ENCODE measurements at places on chromosomes 7 and 10. TPM values are rescaled to one million over a fixed set of nuclear protein-coding genes. Genes with fewer than 3 reads are reported as not detected.

The TFR2 gene
- 5.7 TPM for total RNA-seq

The PRKAR2B gene
- 29.6 TPM for total RNA-seq

The CYP2C19 gene
- total RNA-seq: 0.09 TPM

The LLCFC1 gene
- not detected for total RNA-seq

The SEMA3C gene
- 2.1 TPM for total RNA-seq

The UCMA gene
- total RNA-seq: 1.9 TPM

The BLNK gene
- not detected for total RNA-seq

The NKX1-2 gene
- 57.7 TPM for total RNA-seq

The IQUB gene
- total RNA-seq: 0.71 TPM

The HABP2 gene
- 0.09 TPM for total RNA-seq

The PPP1R9A gene
- 18.0 TPM for total RNA-seq

The CHST3 gene
- 7.0 TPM for total RNA-seq

The VSTM2A gene
- total RNA-seq: 0.98 TPM

The OR2A5 gene
- total RNA-seq: not detected

The PCLO gene
- total RNA-seq: 4.2 TPM

The IKZF1 gene
- total RNA-seq: 1.9 TPM

The SHLD2 gene
- 24.0 TPM for total RNA-seq

The FGFBP3 gene
- 68.2 TPM for total RNA-seq
